ENCODE measurements at places on chromosomes 11 and 22.

GRCh38 chr22:46129390-46130041 lies 20.8 kb upstream of the PPARA start:
- DNase-seq: no peak

DNA sequence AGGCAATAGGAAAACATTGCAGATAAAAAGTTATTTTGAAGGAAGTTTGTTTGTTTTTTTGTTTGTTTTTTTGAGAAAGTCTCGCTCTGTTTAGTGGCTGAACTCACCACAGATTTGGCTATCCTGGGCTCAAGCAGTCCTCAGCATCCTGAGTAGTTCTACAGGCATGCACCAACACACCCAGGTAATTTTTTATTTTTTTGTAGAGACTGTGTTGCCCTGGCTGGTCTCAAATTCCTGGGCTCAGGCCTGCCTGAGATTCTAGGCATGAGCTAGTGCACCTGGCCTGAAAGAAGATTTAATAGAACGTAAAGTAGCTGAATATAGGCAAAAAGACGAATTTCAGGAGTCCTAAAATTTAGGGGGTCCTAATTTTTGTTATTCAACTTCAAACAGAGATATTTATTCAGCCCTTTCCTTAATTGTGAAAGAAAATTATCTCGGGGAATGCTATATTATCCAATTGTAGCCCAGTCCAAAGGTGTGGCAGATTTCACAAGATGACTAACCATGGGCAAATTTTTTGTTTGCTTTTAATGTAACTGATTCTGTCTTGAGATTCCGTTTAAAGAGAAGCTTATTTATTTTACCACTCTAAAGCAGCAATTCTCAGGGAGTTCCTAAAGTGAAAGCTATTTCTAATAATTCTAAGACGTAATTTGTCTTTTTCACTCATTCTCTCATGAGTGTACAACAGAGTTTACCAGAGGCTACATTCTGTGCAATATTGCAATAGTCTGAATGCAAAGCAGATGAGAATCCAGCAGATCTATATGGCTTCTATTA lies 940 bp downstream of the IL18 start:
- no peak for DNase-seq

DNA sequence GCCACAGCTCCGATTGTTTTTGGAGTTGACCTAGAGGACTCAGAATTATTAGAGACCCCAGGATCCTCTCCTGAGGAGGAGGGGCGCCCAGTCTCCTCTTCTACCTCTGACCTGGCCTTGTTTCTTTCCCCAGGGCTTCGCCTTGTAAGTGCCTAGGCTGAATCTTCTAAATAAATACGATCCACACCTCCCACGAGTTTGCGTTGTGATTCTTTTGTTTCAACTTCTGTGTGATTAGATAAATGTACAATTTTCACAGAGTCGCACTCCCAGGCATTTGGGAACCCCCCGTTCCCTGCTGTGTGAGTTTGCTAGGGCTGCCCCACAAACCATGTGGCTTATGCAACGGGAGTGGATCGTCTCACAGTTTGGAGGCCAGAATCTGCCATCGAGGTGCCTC lies 1.2 kb downstream of the KRTAP5-8 start:
- DNase-seq: no peak

GRCh38 chr11:121452609-121453150 lies at the start of gene SORL1-AS1:
Gene SORL1-AS1, minus strand, starts transcription at chr11:121452967.
- DNase-seq: no peak

GRCh38 chr22:27879923-27880322 lies 39.1 kb downstream of the PITPNB start:
- DNase-seq: no peak

- DNase-seq: no peak
Observed at GRCh38 chr11:61116426-61117167, 14.3 kb downstream of the CD5 start.

GRCh38 chr11:47109727-47110246 lies 66.9 kb downstream of the ARFGAP2 start:
- no peak for DNase-seq

All from retinal pigment epithelial cell (primary cell).